ENCODE measurements at places on chromosomes 12 and 14.

GRCh38 chr12:129788506-129789084 lies 115.2 kb downstream of the TMEM132D start:
- DNase-seq = no peak

DNA sequence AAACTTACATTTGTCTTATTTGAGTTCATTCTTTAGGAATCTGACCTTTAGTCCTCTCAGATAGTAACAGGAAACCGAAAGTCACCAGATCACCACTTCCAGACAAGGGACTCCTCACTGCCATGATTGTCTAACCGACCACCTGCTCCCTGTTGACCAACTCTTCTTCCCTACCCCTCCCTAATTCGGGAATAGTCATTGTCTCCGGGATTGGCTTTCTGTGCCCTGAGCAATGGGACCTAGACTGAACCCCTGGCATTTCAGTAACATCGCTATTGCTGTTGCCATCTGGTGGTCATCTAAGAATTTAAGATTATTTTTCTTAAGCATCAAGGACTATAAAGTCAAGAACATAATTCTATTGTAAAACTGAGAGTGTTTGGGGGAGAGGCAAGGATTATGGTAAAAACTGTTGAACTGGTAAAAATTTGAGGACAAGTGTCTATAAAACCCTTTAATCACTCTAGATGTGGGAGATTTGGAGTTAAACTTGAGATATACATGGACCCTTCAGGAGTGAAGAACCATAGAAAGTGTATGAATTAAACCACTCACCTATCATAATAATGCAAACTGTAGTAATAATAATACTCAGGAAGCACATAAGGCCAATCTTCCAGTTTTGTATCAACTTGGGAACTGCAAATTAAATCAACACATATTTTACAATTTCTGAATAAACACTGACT lies 6.3 kb downstream of the CLEC2A start:
- peak; percentile 64 for DNase-seq

GRCh38 chr12:118103601-118104382 lies at the start of gene VSIG10:
TSS of gene VSIG10 (minus strand) at chr12:118104011. CDS start at chr12:118103671, 340 bp downstream.
- peak; percentile 43 for DNase-seq

DNA sequence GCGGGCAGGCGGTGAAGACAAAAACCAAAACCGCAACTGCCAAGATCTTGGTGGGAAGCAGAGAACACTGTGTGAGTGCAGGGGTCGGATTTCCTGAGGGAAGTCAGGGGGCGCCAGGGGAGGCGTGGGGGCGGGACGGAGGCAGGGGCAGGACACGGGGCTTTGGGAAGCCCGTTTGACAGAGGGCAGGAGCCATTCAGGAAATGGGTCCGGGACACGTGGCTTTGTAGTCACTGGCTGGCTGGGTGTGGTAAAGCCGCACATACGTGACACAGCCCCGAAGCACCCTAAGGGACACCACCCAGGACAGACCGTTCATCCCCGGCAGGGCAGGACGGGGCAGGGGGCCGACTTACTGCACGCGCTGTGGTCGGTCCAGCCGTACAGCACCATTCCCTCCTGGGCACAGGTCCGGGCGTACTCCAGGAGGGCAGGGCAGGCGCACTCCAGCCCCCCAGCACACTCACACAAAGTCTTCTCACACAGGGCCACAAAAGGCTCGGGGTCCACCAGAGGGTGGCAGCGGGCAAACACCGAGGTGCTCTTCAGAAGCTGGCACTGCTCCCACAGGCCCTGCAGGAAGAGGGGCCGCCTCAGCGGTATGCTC lies 49.4 kb downstream of the VWF start:
- DNase-seq = no peak

All from AML-193 (cell line).